ENCODE measurements at places on chromosomes 6 and 20.

GRCh38 chr6:140663094-140663493 is 1288.6 kb upstream of the CITED2 start:
- DNase-seq, result no peak

GRCh38 chr6:108559884-108560462 is 744 bp upstream of the FOXO3 start:
- DNase-seq, result no peak

DNA sequence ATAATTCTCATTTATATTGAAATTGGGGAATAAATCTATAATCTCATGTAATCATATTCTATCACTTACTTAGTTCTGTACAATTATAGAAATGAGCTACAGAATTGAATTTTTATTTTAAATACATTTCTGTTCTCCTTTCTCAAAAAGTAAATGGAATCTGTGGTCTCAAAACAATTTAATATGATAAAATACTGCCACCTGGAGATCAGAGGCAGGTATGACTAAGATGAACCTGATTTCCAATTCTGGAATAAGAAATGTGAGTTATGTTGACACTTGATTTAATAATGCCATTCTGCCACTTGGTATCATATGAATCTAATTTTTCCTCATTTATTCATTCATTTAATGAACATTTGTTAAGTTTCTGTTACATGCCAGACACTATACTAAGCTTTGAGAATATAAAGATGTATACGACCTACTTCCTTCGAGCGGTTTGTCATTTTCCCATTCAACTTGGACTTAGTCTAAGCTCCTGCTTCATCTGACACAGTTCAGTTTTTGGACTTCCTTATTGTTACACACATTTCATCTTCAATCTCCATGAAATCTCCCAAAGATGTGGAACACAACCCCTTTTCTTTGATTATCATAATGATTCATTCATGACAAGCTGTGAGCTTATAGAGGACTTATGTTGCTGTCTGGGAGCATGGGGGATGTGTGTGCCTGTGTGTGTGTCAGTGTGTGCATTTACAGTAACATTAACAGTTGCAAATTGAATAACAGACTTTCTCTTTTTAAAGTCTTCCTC is 7.5 kb upstream of the CCDC28A start:
- DNase-seq, result no peak

DNA sequence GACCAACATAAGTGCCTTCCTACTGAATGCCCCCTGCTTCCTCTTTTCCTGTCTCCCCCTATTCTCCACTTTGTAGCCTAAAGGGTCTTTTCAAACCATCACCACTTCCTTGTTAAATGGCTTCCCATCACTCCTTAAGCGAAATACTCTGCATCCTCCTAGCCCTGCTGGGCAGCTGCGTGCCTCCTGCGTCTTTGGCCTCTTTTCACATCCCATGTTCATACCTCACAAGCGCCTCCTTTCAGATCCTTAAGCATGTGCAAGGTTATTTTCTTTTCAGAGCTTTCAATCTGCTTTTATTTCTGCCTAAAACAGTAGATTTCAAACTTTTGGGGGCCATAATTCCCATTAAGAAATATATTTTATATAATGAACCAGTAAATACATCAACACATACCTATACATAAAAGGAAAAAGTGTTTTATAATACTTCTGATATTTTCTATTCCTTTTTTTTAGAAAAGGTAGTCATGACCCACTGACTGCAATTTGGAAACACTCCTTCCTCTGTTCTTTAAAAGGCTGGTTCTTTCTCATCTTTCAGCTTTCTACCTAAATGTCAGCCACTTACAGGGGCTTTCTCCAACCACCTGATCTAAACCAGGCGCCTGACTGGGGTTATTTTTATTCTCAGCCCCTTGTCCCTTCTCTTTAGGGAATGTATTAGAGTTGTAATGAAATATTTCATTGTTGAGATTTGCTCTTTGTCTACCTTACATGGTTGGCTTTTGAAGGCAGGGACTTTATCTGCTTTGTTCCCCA is 84.1 kb downstream of the PRDM1 start:
- DNase-seq, result no peak

GRCh38 chr6:128569732-128570679 is 49.6 kb upstream of the PTPRK start:
- no peak for DNase-seq
